NAMALWA (cell line): ENCODE measurements at places on chromosomes 1 and 21.

DNA sequence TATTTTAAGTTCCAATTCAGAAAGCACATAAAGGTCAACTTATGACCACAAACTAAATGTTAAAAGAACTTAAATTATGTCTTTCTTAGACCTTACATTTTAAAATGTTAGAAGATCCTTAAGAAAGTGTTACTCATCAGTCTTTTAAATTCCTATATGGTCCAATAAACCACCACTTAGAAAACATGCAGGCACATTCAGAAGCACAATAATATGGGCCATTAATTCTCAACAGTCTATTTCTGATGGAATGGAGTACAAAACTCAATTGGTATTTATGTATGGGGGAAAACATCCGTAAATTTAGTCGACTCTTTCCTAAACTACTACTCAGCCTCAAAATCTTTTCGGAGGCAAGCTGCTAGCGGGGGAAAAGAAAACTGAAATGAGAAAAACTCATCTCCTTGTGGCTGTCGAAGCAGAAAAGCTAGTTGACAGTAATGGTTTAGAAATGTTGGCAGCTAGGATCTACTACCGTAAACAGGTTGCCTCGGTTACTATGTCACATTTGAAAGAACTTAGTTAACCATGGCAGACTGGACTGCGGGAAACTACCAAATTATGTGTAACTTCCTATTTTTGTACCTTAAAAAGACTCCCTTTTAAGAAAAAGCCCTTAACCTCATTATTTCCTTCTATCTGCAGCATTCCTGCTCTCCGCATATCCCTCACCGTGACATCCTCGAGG, 1.0 kb downstream of the TRMT1L start:
- peak; percentile 61 for DNase-seq

- DNase-seq, result no peak
Measured at GRCh38 chr1:110750562-110750961, 75.8 kb upstream of the KCNA3 start.

DNA sequence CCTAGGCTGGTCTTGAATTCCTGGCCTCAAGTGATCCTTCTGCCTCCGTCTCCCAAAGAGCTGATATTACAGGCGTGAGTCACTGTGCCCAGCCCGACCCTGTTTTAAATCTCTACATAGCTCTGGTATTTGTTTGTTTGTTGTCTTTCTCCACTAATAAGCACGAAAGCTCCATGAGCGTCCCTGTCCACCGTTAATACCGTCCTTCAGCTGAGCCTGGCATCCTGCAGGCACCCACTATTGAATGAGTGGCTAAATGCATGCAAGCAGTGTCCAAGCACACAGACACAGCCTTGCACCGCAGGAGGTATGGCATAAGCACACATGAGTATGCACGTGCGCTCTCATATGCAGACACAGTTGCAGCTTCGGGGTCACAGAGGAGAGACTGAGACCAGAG, 4.5 kb upstream of the COL16A1 start:
- no peak for DNase-seq

DNA sequence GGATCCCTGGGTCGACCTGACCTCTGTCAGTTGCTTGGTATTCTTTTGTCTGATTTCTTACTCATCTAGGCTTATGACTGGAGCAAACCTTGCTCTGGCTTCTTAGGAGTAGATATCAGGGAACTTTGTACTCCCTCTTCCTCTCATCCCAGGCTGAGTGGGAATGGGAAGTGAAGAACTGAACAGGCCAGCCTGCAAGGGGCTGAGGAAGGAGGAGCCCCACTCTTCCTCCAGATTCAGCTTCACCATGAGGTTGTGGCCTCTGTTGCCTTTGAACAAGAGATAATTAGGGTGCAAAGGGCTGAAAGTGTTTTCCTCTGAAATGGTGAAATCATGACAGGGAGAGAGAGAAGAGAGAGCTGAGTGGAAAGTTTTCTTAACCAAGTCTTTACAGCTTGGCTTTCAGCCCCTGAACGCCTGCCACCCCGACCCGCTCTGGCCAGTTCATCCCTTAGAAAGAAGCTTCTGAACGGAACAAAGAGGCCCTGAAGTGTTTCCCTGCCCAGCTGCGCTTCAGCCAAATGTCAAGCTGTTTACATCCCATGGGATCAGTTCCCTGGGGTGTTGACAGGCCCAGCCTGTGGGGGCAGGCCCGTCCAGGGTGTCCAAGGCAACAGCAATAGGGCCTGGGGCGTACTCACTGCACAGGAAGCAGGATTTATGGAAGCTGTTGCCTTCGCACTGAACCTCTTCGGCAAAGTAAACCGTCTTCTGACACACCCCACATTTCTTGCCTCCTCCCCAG, 11.2 kb downstream of the CSRP1 start:
- no peak for DNase-seq

DNA sequence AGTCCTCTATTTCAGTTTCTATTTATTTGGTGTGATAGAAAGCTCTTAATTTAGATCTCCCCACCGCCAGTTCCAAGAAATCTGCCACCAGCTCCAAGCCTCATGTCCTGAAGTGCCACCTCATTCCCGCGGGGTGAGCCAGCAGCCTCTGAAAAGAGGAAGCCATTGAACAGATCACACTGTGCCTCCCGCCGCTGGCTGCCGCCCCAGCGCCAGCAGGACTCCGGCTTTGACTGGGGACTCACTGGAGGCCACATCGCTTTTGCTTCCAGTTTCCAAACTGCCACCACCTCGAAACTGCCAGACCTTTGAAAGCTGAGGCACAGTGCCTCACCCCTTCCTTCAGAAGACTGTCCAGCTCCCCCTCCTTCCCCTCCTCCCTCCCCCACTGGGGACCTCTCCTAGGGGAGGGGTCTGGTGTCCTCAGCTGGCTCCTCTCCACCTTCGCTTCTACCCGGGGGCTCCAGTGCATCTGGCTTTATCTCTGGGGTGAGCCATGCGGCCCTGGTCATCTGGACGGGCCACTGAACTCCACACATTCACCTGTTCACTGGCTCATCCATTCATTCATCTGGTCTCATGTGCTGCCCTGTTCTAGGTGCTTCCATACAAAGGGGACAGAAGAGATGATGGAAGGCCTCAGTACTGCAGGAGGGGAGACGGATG, 58.9 kb downstream of the VPS26C start:
- no peak for DNase-seq
